Stimulated activated CD8-positive, alpha-beta memory T cell treated with anti-CD3 and anti-CD28 coated beads, Interleukin-7, amount 100 ng/mL, for 4 hours (primary cell): ENCODE measurements at places on chromosomes 13 and 19.

DNA sequence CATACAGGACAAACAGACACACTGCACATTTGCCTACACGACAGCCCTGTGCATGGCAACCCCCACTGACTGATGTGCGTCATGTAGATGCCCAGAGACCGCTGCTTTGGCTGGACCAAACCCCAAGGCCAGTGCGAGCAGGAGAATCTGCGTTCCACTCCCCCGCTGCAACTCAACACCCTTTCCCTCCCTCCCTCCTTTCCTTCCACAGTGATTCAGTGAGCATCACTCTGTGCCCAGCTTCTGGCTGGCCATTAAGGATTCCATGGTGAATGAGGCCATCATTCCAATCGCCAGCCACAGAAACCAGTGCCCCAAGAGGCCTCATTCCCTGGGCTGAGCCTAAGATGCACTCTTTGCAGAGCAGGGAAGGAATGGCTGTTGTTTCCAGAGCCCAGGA, 61.6 kb downstream of the GSX1 start:
- DNase-seq: no peak

DNA sequence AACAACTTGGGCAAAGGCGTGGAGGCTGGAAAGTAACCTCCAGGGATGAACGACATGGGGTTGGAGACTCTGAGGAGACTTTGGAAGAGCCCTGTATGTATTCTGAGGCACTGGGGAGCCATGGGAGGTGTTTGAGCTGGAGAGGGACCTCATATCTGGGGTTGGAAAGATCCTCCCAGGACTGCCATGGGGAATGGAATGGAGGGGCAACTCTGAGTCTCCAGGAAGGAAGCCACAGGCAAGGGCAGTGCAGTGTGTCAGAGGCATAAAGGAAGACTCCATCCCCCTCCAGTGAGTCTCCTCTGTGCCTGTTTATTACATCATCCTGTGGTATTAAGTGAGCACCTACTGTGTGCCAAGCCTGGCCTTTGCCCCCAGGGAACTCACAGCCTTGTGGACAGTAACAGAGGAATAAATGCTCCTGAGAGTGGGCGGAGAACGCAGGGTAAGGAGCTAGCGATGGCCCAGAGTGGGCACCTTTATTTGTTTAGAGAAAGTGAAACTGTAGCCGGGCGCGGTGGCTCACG, 7.7 kb downstream of the PEAK3 start:
- no peak for DNase-seq

DNA sequence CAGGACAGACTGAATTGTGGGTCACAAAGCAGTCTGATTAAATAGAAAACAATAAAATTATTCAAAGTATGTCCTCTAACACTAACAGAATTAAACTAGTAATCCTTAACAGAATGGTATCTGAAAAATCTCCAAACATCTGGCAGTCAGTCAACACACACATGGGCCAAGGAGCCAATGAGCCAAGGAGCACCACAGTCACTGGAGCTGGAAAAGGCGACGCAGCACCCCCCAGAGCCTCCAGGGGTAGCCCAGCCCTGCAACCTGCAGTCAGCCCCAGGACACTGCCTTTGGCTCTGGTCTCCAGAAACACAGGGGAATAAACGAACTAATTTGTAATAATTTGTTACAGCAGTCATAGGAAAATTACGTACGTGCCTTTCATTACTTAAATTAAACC, 12.3 kb downstream of the TUBGCP3 start:
- DNase-seq: no peak

DNA sequence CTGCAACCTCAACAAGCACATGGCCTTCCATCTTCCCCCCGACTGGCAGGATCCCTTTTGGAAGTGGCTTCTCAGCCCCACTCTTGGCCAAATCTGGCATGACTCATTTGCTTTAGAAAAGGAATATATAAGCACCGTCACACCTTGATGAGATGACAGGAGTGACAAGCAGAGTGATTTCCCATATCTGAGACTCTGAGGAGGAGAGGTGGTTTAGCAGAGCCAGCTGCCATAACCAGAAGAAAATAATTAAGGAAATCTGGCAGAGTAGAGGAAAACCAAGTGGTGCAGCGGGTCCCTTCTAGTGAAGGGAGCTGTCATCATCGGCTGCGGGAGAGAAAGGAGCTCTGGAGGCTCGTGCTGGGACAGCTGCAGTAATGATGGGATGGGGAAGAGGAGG, 27.5 kb upstream of the KCTD15 start:
- no peak for DNase-seq

DNA sequence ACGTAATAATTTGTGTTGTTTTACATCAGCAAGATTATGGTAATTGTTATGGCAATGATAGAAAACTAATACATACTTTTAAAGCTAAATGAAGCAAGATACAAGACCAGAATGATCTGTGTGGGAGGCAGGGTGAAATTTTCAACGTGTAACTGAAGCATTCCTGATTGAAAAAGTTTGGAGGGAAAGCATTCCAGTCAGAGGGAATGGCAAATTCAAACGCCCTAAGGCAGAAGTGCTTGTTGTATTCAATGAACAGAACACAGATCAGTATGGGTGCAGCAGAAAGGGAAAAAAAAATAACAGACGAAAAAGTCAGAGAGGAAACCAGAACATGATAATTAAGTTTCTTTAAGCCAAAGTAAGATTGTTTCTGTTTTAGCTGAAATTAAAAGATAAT, 928.5 kb upstream of the SLITRK1 start:
- no peak for DNase-seq

DNA sequence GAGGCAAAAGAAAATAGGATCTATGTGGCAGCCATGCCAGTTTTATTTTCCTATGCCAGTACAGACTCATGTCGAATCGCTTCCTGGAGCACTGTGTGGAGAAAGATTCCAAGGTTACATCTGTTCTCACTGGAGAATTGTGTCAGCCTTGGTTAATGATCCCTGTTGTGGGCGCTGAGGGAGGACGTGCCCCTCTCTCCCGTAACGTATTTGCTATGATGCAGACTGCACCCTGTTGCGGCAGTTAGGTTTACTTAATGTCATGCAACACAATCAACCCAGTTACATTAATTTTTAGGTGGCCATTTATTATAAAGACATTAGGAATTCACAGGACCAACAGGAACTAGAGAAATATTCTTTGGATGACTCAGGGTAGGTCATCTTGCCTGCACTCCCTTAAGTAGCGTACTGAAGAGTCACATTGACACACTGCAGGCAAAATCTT, 892.9 kb downstream of the EFNB2 start:
- DNase-seq: no peak

- DNase-seq: no peak
Observed at GRCh38 chr13:112781287-112781686, 91.4 kb downstream of the ATP11A start.

DNA sequence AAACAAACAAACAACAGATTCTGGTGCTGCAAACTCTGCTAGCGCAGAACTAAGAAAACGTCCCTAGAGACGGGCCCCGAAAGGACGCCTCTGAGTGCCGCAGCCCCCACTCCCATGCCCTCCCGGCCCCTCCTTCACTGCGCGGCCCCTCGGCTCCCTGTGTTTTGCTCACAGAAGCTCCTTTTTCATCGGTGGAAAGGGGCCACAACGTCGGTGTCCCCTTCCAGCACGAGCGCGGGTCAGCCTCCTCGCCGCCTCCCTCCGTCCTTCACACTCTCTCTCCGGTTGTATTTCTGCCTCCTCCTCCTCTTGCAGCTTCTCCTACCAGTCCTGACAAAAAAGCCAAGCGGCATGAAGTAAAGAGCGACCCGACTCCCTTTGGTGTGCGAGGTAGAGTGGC, 14.8 kb upstream of the F7 start:
- no peak for DNase-seq

GRCh38 chr13:27375686-27376326, 48.6 kb upstream of the GTF3A start:
- DNase-seq: peak; percentile 24

- DNase-seq: no peak
Observed at GRCh38 chr13:69243366-69243765, 864.3 kb upstream of the ATXN8OS start.

DNA sequence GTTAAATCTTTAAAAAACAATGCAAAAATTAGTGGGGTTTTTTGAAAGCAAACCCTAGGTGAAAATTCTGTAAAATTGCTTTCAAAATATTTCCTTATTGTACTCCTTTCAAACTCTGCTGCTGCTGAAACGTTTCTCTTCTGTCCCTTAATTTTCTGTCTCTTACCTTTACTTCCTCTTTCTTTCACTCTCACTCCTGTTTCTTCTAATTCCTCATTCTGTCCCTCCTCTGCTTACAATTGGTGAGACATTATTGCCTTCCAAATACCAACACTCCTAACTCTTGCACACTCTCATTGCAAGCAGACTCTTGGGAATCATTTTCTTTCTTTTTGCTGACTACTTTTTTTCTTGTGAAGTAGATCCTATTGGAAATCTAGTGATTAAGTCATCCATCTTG, 685.6 kb upstream of the SLITRK1 start:
- no peak for DNase-seq

- no peak for DNase-seq
Observed at GRCh38 chr19:11205939-11206570, 8.7 kb upstream of the KANK2 start.

DNA sequence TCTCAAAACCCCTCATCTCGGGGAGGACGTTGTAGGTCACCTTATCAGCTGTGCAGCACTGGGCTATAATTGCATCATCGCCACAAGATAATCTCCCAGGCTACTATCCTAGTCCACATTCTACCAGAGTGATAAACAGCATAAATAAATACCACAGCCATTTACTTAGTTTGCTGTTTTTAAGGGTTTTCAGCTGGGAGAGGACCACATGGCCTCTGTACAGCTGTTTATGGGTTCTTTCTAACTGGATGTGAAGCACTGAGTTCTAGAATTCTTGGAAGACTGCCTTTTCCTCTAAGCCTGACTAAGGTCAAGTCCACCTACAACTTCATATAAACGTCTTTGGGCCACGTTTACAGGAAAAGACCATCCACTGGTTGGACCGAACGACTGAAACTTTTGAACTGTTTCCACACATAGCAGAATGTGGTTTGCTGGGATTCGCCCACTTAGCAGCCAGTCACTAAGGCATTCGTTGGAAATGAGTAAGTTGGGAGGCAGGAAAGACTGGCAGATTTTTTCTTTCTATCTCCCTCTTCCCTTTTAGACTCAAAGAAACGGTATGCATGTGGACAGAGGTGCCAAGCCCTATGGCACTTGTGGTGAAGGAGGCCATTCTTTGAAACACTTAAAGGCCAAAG, 752.5 kb upstream of the SGCG start:
- DNase-seq: no peak

DNA sequence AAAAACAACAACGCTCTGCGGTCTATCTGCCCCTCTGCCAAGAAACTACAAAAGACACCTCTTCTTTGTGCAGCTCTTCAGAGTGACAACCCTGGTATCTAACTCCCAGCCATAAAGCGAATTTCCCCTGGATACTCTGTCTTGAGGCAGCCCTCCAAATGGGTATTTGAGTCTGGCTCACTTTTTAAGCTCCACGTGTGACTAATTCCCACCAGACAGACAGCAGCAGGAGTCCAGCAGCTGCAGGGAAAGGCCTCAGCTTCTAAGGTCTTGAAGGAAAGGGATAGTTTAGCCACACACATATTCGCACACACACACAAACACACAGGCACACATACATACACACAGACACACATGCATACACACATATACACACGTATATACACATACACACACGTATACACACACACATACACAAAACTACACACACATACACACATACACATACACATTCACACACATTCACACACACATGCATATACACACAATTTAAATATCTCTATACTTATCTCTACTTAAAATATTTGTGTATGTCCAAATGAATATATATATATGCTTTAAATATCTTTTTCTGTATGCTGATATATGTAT, 188.8 kb downstream of the TSHZ3 start:
- DNase-seq: no peak

GRCh38 chr19:35246466-35247092, 2.2 kb upstream of the LSR start:
- no peak for DNase-seq

DNA sequence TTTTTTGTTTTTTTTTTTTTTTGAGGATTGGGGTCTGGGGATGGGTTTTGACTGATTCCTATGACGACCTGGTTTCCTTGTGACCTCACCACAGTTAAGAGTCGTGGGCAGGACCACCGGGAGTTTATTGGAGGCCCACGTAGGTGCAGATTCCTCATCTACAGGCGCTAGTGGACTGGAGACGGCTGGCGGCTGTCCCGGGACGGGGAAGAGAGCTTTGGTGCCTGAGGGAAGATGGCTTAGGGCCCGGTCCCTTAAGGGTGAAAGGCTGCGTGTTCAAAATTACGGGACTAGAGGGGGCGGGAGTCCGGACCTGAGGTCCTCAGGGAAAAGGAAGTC, 682 bp upstream of the TEAD2 start:
- DNase-seq: no peak
